ENCODE measurements at places on chromosomes 5 and 9.

- DNase-seq, result no peak
Observed at GRCh38 chr9:107733523-107733894, 243.9 kb upstream of the KLF4 start.

DNA sequence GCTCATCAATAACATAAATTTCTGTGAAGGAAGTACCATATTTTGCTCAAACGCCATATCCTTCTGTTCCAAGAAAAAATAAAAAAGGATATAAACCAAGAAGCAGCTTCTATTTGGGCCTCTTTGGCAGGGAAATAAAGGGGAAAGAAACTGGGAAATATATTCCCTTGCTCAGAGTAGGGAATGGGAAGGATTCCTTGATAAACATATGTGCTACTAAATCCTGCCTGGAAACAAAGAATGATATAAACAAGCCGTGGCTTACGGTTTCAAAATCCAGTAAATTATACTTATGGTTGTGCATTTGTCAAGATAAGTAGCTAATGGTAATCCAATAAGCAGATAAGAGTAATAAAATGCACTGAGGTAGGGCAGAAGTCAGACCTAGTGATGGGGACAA is 481.6 kb downstream of the NTRK2 start:
- no peak for DNase-seq

- no peak for DNase-seq
Observed at GRCh38 chr9:127968700-127969383, 11.9 kb downstream of the EEIG1 start.

DNA sequence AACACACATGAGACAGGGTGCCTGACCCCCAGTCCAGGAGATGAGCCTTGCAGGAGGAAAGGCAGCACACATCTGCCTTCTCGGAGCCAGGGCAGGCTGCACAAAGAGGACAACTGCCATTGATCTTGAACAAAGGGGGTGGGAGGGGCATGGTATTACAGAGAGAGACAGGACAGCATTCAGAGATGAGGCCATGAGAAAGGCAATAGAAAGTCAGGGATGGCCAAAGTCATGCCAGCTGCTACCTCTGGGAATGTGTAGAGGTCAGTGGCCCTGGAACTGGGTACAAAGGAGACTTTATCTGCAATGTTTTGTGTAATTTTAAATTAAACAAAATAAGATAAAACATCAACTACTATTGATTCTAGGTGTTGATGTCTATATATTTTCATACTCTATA is 43.2 kb downstream of the WDR36 start:
- DNase-seq, result no peak

GRCh38 chr5:180624587-180624986 is 24.8 kb downstream of the FLT4 start:
- no peak for DNase-seq

- DNase-seq, result no peak
Observed at GRCh38 chr9:94853887-94854286, 127.4 kb downstream of the AOPEP start.

DNA sequence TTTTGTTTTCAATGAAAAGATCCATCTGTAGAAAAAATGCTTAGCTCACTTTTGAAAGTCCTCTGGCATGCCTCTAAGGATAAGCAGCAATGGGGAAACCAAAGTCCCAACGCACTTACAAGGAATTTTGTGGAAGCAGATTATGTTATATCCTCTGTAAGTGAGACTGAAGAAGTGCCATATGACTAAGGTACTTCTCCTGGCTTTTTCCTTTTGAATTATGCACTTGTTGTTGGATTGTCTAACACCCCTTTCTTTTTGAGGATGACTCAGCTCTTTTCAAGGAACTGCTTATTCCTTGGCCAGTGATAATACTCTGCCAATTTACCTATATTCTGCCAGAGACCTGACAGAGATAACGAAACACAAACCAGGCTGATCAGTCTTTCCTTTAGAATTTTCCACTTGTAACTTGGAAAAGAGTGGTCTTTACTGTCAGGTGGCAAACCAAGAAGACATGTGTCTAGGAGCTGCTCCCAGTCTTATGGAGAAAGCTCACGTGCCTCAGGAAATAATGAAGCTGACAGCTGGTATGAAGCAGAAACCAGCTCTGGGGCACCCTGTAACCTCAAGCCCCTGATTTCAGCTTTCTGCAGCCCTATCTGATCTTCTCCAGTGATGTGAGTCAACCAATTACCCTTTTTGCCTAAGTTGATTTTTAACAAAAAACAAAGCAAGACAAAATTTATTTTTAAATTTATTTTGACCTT is 290.8 kb upstream of the FBXL7 start:
- no peak for DNase-seq

GRCh38 chr5:421901-422300 is 21.1 kb upstream of the EXOC3 start:
- DNase-seq, result no peak

GRCh38 chr9:96062854-96063253 is 187.4 kb downstream of the ERCC6L2 start:
- DNase-seq, result no peak

DNA sequence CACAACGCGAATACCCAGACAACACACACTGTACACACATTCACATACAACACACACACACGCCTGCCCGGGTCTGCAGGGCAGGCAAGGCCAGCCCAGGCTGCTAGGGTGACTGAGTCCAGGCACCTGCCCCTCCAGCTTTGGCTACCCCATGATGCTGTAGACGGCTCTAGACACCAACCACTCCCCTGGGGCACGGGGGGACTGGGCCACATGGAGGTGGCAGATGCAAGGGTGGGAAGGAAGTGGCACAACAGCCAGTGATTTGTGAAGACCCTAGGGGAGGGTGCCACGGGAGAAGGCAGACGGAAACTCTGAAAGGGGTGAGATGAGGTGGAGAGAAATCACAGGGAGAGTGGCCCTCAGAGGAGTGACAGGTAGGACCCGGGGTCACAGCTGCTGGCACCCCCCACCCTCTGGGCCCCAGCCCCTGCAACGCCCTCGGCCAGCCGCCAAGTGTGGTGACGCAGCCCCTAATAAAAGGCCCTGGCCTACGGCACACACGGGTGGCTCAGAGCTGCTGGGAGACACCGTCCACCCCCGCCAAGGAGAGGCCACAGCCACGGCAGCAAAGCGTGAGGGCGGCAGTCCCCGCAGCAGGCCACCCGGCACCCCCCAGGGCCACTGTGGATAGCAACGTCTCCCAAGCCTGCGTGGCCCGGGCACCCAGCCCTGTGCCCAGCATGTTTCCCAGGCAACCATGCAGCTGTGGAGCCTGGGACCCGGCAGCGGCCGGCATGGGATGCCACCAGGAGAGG is 6.6 kb upstream of the CCDC187 start:
- DNase-seq, result no peak

GRCh38 chr5:1315709-1316587 is 21.1 kb upstream of the TERT start:
- DNase-seq, result no peak

DNA sequence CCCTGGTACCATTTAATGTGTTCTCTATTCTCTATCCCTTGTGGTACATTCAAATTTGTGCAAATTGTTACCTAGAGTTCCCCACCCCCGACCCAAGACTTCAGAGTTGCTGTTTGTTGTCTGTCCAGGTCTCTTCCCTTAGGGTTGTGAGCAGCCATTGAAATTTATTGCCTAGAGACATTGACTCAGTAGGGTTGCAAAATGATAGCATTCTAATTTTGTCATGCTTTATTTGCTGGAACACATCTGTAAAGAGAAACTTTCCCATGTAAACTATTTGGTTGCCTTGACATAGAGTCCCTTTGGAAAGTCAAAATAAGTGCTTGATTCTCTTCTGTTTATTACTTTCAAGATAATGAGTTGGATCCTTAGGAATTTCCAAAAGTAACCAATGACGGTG is 91.7 kb upstream of the KLF9 start:
- no peak for DNase-seq

GRCh38 chr5:60356745-60357144 is 343.2 kb downstream of the DEPDC1B start:
- DNase-seq, result no peak

GRCh38 chr5:104178829-104179456 is 616.4 kb upstream of the NUDT12 start:
- peak; percentile 9 for DNase-seq

- DNase-seq, result no peak
Observed at GRCh38 chr5:96626956-96627355, 35.2 kb upstream of the CAST start.

DNA sequence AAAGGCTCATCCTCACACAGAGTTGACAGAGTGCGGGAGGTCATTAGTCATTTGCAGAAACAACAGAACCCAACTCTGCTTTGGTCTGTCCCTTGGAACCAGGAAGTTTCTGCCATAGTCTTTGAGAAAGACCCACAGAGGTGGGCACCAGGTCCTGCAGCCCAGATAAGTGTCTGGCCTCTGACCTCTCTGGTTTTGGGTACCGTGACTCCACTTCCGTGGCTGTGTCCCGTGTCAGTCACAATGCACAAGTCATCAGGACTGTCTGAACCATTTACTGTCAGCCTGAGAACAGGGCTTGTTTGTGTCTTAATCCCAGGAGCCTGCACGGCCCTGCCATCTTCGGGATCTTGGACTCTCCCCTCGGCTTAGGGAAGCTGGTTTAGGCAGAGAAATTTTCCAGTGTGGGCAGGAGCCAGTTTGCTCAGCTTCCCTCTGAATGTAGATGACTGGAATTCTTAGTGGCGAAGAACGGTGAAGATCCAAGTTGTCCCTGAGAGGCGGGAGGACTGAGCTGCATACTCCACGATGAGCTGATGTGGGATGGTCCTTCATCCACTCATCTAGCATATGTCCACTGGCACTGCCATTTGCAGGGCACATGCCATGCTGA is 11.9 kb downstream of the GSN start:
- DNase-seq, result no peak

DNA sequence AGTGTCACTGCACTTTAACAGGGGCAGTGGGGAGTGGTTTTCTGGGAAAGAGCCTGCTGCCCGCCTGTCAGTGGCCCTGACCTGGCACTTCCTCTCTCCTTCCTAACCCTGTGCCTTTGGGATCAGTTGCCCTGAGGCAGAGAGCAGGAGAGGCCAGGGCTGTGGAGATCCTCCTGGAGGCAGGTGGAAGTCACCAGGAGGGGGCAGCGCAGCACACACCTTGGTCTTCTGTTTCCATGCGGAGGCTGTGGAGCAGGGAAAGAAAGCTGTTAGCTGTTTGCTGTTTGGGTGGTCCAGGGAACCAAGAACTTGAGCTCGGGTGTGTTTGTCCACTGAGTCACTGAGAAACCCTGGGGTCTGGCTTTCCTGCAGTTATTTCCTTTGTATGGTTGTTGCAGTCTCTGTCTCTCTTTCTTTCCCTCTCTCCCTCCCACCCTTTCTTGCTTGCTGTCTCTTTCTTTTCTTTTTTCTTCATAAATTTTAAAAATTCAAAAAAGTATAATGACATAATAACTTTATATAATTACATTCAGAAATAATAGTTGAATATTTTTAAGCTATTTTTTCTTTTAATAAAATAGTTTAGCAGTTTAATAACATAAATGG is 28.1 kb downstream of the NTRK2 start:
- DNase-seq, result no peak

GRCh38 chr5:35247648-35248034 is 17.4 kb upstream of the PRLR start:
- DNase-seq, result no peak

GRCh38 chr9:130940693-130941576 is 1.9 kb upstream of the FIBCD1 start:
- DNase-seq, result peak; percentile 54

- no peak for DNase-seq
Observed at GRCh38 chr5:102969641-102970040, 150.3 kb downstream of the GIN1 start.

DNA sequence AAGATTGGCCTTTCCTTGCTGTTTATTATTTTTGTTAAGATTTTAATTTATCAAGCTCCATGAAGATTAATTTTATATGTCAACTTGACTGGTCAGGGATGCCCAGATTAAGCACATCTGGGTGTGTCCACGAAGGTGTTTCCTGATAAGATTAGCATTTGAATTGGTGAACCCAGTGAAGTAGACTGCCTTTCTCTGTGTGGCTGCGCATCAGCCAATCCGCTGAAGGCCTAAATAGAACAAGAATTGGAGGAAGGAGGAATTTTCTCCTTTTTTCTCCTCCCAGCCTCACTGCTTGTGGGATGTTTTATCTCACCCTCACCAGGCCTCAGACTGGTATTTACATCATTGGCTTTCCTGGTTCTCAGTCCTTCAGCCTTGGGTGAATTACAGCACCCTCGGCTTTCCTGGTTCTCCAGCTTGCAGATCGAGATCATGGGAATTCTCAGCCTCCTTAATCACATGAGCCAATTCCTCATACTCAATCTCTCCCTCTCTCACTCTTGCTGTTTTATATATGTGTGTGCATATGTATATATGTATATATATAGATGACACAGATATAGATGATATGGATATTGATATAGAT is 135.4 kb upstream of the SPEF2 start:
- no peak for DNase-seq

DNA sequence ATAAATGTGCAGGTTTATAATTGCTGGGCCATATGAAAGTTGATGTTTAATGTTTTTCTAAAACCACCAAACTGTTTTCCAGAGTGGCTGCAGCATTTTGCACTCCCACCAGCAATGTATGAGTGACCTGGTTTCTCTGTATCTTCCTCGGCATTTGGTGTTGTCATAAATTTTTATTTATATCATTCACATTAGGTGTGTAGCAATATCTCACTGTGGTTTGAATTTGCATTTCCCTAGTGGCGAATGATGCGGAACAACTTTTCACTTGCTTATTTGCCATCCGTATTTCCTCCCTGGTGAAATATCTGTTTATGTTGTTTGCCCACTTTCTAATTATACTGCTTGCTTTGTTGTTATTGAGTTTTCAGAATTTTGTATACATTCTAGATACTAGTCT is 295.7 kb upstream of the TUT7 start:
- no peak for DNase-seq

DNA sequence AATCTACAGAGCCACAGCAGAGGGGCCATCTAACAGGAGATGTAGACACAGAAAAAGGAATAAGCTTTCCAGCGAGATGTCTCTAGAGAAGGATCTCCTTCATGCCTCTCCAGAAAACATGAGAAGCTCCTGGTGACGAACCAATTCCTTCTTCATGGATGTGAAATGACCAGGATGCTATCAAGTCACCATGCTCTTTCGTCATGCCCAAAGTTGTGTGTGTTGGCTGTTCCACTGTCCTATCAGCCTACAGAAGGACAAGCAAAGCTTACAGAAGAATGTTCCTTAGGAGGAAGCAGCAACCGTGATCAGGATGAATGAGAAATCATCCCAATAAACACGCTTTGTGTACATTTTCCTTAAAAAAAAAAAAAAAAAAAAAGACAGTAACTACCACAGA is 54.4 kb downstream of the ALDH7A1 start:
- no peak for DNase-seq

- no peak for DNase-seq
Observed at GRCh38 chr5:73327908-73328455, 120.6 kb downstream of the FOXD1 start.

DNA sequence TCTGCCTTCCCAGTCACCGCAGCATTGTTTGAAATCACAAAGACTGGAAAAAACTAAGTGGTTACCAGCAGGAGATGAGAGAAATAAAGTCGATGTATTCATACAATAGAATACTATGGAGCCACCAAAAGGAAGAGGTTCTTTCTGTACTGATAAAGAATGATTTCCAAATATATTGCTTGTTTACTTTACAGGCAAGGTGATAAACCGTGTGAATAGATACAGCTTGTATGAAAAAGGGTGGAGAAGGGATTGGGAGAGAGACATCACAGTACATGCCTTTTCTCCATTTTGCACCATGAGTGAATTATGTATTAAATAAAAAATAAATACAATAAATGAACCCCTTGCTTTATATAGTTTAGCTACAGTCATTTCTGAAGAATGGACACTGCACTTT is 91.7 kb downstream of the RFK start:
- DNase-seq, result no peak

- no peak for DNase-seq
Observed at GRCh38 chr5:107282061-107282460, 388.7 kb downstream of the EFNA5 start.
